Activated CD4-positive, alpha-beta T cell treated with anti-CD3 and anti-CD28 coated beads for 1 hour (primary cell): ENCODE measurements at places on chromosomes 5 and 9.

DNA sequence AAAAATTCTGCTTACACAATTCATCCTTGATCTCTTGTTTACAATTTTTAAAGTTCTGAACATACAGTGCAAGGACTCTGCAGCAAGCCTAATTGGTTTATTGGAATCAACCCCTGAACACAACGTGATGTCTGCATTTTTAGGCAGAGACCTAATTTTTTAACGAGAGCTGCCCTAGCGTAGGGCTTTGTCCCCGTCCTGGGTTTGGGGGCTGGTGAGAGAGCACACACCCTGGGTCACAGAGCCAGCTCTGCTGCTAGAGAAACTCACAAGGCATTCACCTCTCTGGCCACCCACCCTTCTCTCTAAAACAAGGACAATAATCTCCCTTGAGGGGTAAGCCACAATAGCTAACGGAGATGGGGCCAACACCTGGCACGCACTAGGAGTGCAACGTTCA, 28.2 kb downstream of the SH3PXD2B start:
- DNase-seq, result no peak

DNA sequence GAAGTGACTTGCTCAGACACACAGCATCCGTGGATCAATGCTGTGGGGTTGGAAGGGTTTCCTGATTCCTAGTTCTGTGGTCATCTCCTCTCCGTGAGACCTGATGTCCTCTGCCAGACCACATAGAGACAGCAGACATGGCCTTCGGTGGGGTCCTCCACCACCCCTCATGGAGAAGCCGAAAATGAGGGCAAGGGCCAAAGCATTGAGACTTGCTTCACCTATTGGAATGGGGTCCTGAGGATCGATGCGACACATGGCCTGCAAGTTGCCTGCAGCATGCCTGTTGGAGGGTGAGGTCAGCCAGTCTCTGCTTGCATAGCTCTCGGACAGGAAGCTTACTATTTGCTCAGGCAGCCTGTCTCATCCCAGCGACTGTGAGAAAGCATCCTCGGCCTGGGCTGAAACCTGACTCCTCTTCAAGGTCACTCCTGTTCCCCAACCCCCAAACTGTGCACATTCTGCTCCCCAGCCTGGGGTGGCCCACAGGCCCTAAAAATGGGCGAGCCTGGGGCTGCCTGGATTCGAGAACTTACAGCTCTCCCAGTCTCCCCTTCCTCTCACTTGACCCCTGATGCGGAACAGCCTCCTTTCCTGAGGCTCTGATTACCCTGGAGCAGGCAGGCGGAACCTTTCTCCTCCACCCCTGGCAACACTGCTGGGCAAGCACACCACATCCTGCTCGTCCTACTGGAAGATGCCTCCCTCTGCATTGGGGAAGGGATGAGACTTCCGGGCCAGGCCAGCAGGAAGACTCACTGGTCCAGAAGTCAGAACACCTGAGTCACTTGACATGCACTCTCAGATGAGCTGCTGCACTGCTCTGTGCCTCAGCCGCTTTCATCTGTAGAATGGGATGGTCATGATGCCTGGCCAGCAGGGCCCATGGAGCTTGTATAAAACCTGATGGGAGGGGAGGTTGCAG, 186.9 kb downstream of the RGS3 start:
- no peak for DNase-seq

DNA sequence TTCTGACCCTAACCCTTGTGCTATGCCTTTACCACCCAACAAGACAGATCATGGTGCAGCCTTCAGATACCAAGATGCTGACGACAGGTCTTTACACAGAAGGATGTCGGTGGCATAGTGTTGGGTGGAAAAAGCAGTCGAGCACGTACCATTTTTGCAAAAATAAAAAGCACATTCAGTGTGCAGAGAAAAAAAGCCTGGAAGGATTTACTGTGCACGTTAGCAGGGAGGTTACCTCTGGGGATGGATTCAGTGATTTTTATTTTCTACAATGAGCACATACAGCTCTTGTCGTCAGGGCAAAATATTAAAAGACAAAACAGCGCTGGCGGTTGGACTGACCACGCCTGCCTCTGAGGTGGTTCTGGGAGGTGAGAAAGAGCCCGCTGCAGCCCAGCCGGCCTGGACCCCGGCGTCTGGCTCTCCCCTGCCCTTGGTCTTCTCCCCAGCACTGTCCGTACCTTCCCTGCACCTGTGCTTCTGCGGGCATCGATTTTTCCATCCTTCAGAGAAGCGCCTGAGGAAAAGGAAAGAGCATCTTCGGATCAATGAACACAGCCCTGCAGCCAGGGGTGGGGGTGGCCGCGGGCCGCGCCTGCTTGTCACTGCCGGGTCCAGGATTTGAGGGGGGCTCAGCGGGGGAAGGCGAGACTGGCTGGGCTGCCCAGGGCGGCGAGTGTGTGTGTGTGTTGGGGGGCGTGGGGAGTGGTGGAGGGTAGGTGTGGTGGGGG, 200.0 kb upstream of the IER5L start:
- DNase-seq, result no peak

- DNase-seq, result no peak
Observed at GRCh38 chr9:92242260-92243136, 51.0 kb downstream of the IARS1 start.

- no peak for DNase-seq
Observed at GRCh38 chr9:93710370-93710723, 134.0 kb downstream of the PHF2 start.

GRCh38 chr5:121667292-121667691, 184.4 kb upstream of the FTMT start:
- DNase-seq, result no peak

- DNase-seq, result no peak
Observed at GRCh38 chr5:135042595-135042994, 8.6 kb upstream of the PITX1 start.

DNA sequence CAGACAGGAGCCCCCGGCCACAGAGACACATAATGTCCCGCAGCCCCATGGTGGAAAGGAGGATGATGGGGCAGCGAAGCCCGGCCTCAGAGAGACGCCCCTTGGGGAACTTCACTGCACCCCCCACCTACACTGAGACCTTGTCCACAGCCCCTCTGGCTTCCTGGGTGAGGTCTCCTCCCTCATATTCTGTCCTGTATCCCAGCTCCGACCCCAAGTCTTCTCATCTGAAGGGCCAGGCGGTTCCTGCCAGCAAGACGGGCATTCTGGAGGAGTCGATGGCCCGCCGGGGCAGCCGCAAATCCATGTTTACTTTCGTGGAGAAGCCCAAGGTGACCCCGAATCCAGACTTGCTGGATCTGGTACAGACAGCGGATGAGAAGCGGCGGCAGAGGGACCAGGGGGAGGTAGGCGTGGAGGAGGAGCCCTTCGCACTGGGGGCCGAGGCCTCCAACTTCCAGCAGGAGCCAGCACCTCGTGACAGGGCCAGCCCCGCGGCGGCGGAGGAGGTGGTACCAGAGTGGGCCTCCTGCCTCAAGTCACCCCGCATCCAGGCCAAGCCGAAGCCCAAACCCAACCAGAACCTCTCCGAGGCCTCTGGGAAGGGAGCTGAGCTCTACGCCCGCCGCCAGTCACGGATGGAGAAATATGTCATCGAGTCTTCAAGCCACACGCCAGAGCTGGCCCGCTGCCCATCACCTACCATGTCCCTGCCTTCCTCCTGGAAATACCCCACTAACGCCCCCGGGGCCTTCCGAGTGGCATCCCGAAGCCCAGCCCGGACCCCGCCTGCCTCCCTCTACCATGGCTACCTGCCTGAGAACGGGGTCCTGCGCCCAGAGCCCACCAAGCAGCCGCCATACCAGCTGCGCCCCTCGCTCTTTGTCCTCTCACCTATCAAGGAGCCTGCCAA, 8.9 kb downstream of the SYNPO start:
- DNase-seq, result no peak

DNA sequence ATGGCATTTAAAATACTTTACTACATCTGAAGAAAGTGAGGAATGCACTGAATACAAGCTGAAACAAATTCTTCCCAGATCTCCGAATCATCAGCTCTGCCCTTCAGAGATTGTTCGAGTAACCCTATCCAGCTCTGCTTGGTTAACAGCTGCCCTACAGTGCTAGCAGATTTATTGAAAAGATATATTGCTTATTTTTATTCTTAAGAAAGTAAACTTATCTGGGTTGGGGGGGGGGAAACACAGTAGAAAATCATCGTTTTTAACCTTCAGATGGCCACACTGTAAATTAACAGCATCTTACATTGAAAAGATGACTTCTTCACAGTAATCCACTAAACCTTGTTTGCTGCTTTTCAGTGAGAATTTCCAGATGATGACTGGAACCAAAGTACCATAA, 210.8 kb downstream of the NFIB start:
- no peak for DNase-seq

GRCh38 chr5:134580001-134580460, 52.6 kb downstream of the SAR1B start:
- DNase-seq, result no peak

GRCh38 chr5:91098541-91098940, 284.6 kb downstream of the ARRDC3 start:
- no peak for DNase-seq

DNA sequence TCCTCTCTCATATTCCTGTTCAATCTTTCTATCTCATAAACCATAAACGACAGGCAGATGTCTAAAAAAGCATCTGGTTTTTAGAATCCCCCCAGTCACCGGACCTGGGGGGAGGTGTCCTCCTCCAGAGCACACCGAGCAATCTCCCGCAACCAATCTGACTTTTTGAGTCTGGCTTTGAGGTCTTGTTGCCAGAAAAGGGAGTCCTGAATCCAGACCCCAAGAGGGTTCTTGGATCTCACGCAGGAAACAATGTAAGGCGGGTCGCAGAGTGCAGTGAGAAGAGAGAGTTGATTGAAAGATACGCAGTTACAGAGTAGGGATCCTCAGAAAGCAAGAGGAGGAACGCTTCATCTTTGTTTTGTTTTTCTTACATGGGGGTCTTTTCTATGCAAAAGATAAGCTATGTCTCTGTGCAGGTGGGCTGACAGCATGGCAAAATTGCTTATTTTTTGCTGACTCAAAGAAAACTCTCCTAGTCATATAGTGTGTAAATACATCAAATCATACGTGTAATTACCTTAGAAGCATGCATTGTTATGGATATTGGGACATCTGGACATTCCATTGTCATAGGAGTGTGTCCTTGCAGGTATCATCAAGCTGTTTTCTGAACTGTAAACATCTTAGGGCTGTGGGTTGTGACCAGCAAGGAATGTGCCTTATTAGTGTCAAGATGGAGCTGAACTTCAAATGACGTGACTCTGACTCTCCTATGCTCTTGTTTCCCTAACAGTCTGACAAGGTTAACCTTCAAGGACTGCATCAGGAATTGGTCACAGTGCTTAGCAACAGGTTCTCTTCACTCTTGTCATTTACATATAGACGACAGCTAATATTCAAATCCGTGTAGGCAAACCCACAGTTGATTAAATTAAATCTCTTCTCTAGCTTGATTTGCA, 159.3 kb upstream of the DAPK1 start:
- DNase-seq, result no peak

DNA sequence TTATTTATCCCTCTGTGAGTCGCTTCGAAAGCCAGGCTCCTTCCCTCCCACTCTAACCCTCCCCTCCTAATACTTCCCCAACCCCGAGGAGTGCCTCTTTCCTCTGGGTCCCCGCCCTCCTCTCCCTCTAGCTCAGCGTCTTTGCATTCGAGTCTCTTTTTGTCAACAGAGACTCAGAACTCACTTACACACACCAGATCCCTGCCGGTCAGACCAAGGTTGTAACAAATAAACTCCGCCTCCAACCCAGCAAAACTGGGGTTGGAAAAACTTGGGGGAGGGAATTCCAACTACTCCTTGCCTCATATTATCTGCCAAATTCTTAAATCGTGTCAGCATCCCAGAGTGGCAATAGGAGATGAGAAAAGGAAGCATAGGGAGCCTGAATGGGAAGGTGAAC, at the start of gene HTR1A:
TSS of gene HTR1A (minus strand) at position 167 of the 400 bp plus-strand sequence. CDS start 726 bp downstream, outside the sequence.
- DNase-seq, result no peak
